ENCODE measurements at places on chromosomes 1 and 21.

GRCh38 chr1:24929398-24930259 is 447 bp downstream of the RUNX3 start:
- peak; percentile 96 for DNase-seq

DNA sequence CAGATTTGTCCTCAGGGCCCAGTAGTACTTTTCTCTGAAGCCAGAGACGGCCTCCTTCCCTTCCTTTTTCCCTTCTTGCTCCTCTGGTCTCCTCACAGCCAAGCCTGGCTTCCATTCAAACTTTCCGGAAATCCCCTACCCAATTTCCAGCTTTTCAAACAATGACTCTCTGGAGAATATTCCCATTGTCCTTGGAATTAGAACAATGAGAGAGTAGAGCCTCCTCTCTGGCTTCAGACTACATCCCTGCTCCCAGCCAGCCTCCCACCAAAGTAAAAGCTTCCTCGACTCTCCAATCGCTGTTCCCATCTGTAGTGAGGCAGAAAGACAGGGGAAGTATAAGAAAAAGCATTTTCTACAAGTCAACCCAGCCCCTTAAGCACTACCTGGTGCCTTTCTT is 77.7 kb upstream of the SOX13 start:
- no peak for DNase-seq

- peak; percentile 99 for DNase-seq
Observed at GRCh38 chr1:16122916-16123315, 33.0 kb downstream of the EPHA2 start.

DNA sequence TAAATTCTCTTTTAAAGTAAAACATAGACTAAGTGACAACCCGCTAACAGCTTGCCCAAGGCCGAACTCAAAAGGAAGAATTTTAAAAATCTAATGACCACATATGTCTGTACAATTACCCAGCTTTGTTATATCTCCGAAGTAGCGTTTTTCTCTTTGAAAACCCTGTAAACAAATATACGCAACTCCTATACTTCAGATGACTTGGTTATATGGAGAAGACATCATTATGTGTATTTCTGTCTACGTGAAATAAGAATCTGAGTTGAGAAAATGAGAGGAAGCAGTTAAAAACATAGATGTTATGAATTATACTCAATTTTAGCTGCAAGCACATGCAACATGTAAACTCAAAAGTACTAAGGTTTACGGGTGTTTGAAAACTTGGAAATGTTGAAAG is 2.0 kb downstream of the PBX1 start:
- no peak for DNase-seq

- peak; percentile 58 for DNase-seq
Observed at GRCh38 chr1:151408891-151409290, 9.5 kb downstream of the PSMB4 start.

- no peak for DNase-seq
Observed at GRCh38 chr1:173509797-173510196, 32.7 kb downstream of the PRDX6 start.

GRCh38 chr21:16492892-16493291 is 763.1 kb downstream of the USP25 start:
- DNase-seq: no peak

DNA sequence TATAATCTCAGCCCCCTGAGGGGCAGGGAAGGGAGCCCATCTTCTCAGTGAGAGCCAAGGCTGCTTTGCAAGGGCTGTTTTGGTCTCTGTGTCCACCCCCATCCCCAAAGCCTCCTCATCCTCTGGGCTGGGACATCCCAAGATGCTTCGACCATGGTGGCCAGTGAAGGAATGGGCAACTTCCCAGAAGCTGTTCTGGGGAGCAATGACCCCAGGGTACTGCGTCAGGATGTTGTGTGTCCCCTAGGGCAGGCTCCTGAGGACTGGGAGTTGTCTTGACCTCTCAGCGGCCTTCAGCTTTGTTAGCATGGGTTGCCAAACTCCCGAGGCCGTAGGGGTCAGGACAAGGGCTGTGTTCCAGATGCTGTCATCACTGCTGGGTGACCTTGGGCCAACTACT is 238.4 kb upstream of the POU3F1 start:
- no peak for DNase-seq

DNA sequence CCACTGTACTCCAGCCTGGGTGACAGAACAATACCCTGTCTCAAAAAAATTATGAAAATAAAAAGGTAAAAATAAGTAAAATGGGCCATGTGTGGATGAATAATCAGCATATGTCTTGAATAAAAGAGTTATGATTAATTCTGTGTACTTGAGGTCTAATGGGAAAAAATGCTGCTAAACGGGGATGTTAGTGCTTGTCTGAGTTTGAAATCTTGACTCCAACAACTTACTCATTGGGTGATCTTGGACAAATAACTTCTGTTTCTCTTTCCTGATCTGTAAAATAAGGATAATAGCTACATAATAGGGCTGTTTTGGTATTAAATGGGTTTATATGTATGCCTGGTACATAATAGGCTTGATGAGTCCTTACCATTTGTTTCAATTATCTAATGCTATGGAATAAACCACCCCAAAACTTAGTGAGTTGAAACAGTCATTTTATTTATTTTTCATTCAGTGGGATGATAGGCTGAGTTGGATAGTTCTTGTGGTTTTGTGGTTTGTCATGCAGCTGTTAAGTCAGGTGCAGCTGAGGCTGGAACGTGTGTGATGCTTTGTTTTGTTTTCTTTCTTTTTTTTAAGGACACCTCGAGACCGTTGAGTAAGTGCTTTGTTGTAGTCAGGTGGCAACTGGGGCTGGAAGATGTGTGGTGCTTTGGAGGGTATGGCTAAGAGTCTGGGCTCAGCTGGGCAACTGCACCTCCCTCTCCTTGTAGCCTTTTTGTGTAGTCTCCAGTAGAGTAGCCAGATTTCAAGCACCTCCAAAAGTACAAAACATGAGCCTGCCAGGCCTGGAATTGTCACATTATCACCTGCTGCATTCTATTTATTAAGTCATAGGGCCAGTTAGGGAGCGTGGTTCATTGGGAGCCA is 4.9 kb downstream of the MDM4 start:
- peak; percentile 27 for DNase-seq

DNA sequence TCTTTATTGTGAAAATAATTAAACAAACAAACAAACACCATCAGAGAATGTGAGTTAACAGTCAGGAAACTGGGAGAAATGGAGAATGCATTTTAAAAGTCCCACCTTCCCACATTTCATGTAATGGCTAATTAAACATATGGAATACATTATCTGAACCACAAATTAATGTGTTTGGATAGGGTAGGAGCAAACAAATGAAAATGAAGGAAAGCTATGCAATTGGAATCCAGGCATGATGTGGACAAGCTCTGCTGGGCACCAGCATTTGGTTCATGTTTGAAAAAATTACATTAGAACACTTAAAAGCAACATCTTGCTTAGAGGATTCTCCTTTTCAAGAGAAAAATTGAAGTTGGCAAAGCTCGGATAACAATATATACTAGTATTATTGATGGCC is 628.1 kb downstream of the LMO4 start:
- DNase-seq: no peak

DNA sequence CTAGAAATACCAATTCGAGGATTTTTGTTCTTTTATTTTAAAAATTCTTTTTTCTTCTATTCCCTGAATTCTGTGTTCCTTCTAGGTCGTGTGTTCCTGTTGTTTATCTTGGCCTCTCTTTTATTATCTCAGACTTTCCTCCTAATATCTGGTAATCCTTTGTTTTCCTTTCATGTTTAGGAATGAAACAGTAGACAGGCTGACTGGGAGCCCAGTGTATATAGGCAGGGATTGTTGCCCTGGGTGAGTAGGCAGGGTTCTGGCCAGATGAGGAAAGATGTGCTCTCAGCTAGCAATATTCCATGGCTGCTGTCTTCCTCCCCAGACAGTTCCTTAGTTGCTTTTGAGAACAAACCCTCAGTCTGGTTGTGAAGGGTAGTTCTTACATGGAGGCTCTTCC is 161.8 kb upstream of the PDE4B start:
- DNase-seq: no peak

DNA sequence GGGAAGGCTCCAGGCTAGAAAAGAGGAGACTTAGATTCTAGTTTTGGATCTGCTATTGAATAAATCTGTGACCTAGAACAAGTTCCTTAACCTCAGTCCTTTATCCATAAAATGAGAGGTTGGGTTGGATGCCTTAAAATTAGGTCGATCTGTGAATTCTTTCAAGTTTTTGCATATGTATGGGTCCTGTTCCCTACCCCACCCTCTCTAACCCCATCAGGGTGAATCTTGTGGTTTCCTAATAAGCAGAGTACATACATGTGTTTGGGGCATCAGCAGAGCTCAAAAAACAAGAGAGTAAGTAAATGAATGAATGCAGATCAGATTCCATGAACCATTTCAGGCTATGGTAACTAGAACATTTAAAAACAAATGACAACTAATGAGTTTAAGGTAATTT is 6.2 kb downstream of the SPRR4 start:
- DNase-seq: no peak

GRCh38 chr21:45207839-45208626 is 79.7 kb downstream of the POFUT2 start:
- DNase-seq: no peak

DNA sequence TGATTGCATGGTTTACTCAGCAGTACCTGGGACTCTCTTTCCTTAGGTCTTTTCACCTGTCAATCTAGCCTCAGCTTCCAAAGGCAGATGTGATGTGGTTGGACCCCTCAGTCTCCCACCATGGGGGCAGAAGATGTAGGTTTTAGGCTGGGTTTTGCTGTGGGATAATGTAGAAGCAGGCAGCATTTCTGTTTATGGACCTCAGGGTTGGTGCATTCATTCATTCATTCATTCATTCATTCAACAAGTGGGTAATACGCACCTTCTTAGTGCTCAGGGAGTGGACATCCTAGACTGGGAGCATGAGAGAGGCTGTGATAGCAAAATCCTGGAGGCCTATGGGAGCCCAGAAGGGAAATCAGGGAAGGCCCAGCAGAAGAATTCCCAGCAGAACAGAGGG is 209.6 kb downstream of the TRABD2B start:
- peak; percentile 17 for DNase-seq

GRCh38 chr1:15016526-15016925 is 137.0 kb upstream of the TMEM51 start:
- no peak for DNase-seq

- no peak for DNase-seq
Observed at GRCh38 chr1:200194477-200194876, 167.0 kb downstream of the NR5A2 start.

DNA sequence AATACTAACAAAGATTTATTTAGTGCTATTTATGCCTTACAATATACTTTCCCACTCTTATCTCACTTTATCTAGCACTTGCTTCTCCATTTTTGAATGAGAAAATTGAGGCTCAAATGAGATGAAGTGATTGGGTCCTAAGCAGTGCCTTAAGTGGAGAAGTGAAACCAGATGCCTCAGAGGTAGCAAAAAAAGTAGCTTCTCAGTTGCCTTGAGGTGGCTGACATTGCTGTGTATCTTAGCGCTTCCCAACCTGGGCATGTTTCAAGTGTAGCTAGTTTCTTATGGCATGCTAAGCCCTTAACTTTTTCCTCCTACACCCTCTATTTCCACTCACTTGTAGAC is 390.4 kb downstream of the OMA1 start:
- DNase-seq: no peak

DNA sequence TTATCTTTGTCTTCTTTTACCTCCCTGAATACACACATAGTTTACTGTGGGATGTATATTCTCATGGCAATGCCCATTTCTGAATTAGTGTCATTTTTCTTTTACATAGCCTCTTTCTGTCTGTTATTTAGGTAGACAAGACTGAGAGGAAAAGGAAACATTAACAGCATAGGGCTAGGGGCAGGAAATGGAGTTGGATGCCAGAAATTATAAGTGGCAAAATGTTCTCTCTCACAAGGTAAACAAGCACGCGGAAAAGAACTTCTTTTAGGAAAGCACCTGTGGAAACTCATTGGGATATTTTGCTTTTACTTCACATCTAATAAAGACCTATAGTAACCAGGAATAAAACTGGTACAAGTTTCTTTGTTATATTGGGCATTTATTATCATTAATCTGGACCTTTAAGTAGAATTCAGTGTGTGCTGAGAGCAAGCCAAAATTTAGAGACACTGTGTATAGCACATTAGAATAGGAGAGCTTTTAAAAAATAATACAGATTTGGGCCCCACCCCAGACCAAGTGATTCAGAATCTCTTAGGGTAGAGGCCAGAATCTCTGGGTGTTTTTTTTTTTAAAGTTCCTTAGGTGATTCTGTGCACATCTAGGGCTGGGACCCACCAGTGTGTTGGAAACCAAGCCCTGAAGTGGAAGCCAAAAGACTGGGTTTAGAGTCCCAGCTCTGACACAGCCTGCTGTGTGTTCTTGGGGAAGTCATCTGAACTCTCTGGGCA is 32.7 kb downstream of the S100A10 start:
- DNase-seq: no peak

DNA sequence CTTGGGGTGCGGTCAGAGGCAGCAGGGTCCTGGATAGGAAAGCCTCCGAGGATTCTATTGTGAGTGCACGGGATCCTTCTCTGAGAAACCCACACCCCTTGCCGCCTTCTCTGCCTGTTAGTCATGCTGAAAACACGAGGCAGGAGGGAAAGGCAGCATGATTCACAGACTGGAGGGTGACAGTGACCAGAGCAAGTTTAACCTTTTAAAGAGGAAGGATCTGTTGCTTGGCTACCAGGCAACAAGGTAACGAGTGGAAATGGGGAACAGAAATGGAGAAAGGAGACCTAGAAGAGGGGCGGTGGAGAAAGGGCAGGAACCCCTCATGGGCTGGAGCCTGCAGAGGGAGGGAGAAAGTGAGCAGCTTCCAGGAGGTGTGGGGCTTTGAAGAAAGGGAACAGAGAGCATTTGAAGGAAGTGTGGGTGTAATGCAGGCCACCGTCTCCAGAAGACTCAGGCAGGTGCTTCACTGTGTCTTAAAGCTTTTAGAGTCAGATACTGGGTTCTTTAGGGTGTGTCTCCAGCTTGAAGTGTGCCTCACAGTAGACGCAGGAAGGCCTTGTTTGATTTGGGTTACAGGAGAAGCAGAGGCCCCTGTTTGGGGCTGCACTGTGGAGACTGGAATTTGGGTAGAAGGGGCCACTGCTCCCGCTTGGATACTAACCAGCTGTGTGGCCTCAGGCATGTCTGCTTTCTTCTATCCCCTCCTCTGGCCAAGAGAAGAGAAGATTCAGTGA is 19.1 kb downstream of the OPTC start:
- DNase-seq: peak; percentile 98

- DNase-seq: peak; percentile 77
Observed at GRCh38 chr1:155003227-155003765, 694 bp downstream of the ZBTB7B start.

DNA sequence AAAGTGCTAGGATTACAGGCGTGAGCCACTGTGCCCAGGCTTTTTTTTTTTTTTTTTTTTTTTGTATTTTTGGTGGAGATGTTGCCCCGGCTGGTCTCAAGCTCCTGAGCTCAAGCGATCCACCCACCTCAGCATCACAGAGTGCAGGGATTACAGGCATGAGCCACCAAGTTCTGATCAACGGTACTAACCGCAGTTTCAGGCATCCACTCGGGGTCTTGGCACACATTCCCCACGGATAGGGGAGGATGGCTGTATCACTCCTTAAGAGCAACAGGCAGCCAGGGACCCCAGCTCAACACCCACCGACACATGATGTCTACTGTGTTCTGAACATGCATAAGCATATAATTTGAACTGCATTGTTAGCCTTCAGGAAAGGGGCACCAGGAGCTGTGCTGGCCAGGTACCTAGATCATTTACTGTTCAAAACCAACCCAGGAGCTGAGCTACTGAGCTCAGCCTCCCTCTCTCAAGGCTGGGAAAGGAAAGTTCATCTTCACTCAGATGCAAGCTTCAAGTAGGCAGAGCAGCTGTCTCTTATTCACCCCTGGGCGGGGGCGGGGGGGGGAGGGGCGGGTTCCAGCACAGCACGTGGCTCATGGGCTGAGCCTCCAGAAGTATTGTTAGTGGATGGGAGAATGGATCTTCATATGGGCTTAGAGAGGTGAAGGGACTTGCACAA is 24.7 kb downstream of the CAPZB start:
- DNase-seq: no peak

- no peak for DNase-seq
Observed at GRCh38 chr1:187411118-187411517, 582.4 kb downstream of the PLA2G4A start.
